ENCODE measurements at places on chromosomes 6 and 20.

GRCh38 chr6:44041461-44042260, 85.6 kb downstream of the MRPL14 start:
- DNase-seq, result no peak

DNA sequence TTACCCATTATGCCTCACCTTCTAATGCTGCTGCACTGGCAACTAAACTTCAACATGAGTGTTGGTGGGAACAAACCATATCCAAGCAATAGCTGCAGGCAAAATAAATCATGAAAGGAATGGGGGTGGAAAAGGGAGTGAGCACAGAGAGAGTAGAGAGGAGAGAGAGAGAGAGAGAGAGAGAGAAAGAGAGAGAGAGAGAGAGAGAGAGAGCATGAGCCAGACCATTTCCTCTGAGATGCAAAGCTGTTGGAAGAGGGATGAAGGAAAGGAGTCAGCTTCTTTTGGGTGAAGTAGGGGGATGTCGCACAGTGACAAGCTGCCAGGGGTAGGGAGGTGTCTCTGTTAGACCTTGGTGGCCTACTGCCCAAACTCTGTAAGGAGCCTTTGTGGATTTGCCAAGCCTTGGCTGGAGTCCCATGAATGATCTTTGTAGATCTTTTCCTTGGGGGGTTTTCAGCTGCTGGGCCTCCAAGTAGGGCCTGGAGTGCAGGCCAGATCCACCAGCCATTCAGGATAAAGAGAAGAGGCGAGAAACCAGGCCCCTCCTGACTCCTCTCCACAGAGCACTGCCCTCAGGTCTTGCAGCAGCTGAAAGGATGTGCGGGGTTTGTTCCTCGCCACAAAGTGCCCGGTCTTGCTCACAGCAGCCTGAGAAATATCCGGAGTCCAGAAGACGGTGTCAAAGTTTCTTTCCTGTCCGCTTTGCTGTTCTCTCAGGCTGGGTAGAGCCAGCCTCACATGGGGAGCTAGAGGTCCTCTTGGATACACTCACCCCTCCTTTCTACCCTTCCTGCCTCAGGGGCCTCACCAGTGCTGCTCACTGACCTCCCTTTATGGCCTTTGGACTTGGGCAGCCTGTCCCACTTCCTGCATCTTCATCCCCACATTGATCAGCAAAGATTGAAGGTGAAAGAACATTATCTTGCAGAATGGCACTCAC, 17.8 kb downstream of the BTBD3 start:
- no peak for DNase-seq

DNA sequence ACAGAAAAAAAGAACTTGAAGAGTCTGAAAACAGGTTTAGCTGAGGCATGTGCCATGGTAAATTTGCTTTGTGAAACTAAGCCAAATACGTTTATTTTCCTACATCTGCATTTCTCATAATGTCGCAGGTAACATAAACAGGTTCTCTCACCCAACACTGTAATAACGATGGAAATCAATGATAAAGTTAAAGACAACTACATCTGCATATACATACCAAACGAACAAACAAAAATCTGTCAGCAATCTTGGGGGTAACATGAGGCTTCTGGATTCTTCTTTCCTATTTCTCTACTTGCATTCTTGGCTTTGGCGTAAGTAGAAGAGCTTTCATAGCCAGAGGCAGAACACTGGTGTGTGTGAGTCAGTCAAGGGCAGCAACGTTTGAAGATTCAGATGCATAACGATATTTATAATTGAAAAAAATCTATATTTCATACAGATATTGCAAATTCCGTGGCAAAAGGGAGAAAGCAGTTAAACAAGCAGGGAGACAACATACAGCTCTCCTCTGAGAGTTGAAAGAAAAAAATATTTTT, 195.1 kb downstream of the EDN1 start:
- DNase-seq, result no peak

DNA sequence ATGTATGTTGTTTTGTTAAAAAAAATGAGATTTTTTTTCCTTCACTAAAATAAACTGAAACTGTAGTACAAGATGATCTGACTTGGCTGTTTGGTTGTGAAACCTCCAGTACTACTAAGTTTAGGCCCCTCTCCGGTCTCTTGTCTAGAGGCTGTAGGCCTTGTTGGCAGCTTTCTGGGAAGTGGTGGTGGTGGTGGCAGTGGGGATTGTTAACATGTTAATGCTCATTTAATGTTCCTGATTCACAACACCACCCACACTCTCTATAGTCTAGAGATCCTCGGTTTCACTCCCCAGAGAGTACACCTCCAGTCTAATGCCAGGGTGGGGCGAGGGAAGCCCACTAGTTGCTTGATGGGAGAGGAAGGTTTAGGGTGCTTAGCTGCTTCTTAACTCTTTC, 24.1 kb downstream of the STK4 start:
- DNase-seq, result no peak

GRCh38 chr20:48856130-48856529, 28.3 kb upstream of the PREX1 start:
- no peak for DNase-seq

DNA sequence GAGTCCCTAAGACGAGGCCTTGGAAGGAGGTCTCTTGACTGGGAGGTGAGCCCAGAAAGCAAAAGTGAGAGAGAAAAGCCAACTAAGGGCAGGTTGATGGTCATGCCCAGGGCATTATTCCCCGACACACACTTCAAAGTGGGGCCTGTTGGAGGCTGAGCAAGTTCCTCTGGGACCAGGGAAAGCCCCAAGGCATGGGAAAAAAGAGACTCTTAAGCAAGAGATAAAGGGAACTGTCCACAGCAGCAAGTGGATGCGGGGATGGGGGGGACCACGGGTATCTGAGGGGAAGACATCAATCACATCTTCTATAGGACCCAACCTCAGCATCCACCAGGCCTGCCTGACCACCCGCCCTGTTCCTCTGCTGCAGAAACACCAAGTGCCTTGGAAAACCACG, 119.9 kb upstream of the MAFB start:
- DNase-seq, result no peak

DNA sequence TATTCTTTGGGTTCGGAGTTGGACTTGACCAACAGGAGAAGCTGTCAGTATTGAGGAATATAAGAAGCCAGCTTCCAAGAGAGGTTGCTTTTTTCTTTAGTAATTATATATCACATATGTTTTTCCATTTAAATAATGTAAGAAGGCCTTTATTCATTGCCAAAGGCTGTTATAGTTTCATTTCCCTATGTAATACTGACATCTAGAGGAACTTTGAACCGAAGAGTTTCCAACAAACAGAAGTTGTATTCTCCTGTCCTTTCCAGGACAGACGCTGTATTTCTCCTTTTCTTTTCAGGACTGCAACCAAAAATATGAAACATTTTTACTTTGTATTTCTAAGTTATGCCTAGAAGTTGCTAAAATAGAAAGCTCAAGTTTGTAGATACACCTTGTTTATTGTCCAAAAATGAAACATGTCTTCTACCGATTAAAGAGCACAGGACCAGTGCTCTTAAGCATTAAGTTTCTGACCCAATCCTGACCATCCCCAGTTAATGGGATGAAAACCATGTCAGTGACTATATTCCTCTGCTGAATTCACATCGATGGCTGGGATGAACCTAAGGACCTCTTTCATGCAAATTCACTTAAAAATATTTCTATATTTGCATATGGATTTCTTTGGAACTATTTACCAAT, 55.1 kb downstream of the MYLK4 start:
- DNase-seq, result no peak

DNA sequence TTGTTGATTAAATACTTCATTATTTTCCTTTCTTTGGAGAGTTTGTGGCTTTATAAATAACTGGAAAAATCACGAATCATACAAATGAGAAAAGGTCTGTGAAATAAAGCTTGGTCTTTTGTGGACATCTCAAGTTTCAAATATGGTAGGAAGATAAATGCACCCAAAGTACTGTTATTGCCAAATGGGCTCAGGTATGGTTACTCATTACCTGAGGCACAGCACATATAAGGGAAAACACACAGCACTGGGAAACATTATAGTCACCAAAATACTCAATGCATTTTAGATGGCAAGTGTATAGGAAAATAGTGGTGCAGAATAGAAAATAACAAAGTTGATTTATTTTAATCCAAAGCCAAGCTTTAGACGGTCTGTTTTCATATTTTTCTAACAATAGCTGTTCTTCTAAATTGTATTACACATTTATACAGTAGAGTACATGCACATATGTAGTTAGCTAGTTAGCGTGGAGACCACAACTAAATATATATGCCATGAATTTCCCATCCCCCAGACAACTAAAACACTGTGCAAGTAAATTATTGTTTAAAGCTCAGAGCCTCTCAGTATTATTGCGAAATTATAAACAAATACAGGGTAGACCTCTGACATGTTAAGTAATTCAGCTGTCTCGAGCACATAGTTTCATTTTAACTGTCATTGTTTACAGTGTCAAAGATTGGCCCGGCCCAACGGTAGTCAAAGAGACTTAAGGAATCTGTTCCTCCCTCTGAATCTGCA, 336.0 kb downstream of the SYNE1 start:
- DNase-seq, result no peak

DNA sequence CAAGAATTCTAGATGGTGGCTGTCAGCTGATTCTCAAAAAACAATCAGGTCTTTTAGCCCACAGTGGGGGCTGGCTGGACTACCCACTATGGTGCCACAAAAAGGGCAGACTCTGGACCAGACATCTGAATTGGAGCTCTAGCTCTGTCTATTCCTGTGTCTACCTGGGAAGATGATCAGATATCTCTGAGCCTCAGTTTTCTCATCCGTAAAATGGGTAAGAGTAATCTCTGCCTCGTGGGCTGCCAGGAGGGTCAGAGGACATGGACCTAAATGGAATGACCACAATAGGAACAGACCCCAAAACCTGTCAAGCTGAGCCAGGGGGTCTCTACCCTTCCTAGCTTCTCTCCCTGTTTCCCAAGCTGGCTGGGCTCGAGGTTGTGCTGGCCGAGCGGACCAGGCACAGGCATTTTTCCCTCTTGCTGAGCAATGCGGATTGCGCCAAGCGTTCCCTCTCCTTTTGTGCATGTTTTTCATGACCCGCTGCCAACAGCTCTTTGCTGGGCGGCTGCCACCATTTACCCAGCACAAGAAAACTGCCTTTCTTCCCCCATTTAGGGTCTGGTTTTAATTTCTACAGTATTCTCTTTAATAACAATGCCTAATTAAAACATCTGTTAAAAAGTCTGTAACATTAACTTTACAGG, 74.7 kb upstream of the MAFB start:
- no peak for DNase-seq

GRCh38 chr6:133966654-133967329, 13.8 kb downstream of the TBPL1 start:
- no peak for DNase-seq
